ENCODE measurements at places on chromosomes 11 and 22.

DNA sequence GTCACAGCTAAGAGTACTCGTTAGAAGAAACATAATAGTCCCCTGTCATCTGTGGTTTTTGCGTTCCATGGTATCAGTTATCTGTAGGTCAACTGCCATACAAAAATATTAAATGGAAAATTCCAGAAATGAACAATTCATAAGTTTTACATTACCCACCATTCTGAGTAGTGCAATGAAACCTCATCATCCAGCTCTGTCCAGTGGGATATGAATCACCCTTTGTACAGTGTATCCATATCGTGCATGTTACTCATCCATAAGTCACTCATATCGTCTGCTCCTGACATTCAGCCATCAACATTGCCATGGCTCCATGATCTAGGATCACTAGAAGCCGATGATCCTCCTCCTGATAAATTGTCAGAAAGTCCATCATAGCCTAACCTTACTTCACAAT is 174.9 kb upstream of the C11orf87 start:
- no peak for DNase-seq

DNA sequence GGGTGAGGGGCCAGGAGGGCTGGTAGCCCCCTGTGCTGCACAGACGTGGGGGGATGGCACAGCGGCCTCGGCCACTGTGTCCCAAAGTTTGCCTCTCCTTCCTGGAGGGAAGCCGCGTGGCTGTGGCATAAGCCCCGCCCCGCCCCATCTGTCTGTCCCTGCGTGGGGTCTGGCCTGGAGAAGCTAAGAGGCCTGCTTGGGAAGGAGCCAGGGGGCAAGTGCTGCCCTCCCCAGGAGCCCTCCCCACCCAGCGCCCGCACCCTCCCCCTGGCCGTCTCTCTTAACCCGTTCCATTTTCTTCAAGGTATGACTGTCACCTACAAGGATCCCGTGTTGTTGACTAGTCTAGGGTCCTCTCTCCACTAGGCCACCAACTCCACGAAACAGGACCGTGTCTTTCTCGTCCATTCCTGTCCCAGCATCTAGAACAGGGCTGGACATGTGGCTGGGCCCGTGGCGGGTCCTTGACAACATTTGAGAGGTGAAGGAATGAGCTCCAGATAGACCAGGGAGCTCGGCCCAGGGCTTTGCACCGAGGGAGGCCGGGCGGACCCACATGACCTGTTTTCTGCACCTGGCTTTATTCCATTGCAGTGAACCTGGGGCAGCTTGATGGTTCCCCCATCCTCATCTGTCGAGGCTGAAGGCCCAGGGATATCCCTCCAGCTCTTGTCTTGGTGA is 428.0 kb downstream of the TBC1D22A start:
- DNase-seq, result peak; percentile 9

GRCh38 chr11:33016654-33017053 is 976 bp downstream of the DEPDC7 start:
- no peak for DNase-seq

GRCh38 chr11:4578624-4579023 is 2.9 kb upstream of the OR52I2 start:
- DNase-seq, result no peak

DNA sequence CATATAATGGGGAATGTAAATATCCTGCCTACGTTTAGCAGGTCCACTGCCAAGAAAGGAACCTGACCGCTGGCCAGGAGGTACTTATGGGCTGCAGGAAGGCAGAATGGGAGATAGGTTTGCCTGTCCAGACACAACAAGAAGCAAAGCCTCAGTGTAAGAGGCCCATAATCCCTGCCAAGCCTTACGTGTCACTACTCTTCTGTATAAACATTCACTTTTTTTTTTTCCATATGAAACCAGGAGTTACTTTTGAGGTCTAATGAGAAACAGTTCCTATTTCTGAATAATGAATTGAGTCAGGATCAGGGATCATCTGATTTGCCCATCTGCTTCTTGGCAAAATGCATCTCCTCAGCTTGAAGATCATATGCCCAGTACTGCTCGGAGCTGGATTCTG is 230.2 kb downstream of the NTM start:
- no peak for DNase-seq

DNA sequence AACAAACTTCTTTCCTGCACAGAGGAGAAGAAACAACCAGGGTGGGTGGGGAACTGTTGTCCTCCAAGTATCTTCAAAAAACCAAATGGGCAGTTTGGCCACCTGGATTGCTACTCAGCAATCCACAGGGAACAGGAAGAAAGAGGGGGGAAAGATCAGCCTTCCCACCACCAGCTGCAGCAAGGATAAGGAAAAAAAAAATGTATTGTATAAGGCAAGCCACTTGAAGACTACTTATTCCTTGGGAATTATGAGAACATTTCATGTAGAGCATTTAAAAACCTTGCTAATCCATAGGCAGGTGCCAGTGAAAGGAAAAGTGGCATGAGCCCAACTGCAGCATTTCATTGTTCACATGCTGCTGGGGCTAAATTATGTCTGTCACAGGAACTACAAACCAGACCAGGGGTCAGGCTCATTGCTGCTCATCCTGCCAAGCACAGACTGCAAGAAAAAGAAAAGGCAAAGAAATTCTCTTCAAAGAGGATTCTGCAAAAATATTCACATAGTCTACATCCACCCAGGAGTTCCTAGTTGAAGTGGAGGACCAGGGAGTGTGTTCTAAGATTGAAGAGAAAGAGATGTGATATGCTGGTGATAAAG is 2.2 kb downstream of the RAB30 start:
- no peak for DNase-seq

- no peak for DNase-seq
Measured at GRCh38 chr11:105673089-105673488, 63.2 kb downstream of the GRIA4 start.

- no peak for DNase-seq
Measured at GRCh38 chr11:110128161-110128560, 35.0 kb downstream of the ZC3H12C start.

DNA sequence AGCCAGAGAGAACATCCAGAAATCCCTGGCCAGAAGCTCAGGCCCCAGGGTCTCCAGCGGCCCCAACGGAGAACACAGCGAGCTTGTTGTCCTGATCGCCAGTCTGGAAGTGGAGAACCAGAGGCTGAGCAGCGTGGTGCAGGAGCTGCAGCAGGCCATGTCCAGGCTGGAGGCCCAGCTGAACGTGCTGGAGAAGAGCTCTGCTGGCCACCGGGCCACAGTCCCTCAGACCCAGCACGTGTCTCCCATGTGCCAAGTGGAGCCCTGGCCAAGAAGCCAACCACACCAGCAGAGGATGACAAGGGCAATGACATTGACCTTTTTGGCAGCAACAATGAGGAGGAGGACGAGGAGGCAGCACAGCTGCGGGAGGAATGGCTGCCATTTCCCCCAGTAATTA is 20.6 kb upstream of the SCGB1D1 start:
- DNase-seq, result no peak

DNA sequence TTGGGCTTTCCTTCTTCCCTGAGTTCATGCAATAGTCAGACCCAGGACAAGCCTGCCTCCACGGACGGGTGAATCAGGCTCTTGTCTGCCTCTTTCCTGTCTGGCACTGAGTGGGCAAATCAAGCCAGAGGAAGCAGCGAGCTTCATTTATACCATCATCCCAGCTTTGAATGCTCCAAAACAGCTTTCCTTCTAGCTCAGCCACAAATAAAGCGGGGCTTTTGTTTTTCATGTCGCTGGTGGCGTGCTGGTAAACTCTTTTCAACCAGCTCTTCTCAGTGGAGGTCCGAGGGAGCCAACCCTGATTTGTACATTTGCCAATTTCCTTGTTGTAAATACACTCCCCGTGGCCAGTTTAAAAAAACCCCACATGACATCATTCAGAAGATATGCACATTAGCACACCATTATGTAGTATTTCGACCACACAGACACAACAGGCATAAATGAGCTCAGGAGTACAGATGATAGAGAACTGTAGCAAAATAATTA is 8.6 kb downstream of the C11orf91 start:
- DNase-seq, result no peak

GRCh38 chr22:26735019-26735409 is 77.6 kb downstream of the MIAT start:
- no peak for DNase-seq

DNA sequence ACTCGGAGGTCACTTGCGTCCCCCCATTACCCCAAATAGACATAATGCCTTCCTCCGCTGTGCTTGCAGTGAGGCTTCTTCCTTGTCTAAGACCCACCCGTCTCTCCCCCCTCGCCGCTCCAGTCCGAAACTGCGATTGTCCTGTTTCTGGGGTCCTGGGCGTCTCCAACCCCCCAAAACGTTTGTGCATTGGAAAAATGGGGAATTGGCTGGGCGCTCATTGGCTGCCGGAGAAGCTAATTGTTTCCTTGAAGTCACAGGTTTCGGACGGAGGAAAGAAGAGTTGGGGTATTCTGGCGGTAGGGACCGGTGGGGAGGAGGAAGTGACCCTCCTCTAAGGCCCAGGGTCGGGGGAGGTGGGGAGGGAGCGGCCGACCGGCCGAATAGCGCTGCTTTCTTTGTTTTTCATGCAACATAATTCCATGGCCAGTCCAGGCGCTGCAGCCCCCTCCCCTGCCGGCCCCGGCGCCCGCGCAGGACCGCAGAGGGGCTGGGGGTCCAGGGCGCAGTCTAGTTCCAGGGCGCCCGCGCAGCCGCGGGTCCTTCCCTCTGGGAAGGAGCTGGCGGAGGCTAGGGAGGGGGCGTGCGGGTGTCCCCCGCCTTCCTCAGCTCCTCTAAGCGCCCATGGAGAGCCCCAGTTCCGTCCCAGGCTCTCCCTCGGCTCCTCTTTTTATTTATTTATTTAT is 12.7 kb upstream of the CPT1A start:
- DNase-seq, result no peak

GRCh38 chr22:35446365-35446764 is 46.4 kb downstream of the MCM5 start:
- no peak for DNase-seq

DNA sequence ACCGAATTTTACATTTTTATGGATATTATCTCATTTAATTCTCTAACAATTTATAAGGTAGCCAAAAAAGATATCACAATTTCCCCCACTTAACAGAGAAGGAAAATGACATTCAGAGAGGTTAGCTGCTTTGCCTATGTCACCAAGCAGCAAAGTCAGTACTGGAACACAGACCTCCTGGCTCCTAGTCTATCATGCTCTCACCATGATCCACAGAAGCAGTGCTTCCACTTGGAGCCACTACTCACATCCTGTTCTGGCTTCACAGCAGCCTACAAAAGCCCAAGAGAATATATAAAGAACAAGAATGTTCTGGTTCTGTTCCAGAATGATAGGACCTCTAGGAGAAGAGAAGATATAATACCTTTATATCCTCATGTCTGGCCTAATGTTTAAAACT is 59.5 kb upstream of the SCUBE2 start:
- no peak for DNase-seq

- DNase-seq, result no peak
Measured at GRCh38 chr22:42945736-42946135, 69.2 kb downstream of the PACSIN2 start.

GRCh38 chr11:123000721-123001120 is 19.1 kb upstream of the BSX start:
- no peak for DNase-seq

DNA sequence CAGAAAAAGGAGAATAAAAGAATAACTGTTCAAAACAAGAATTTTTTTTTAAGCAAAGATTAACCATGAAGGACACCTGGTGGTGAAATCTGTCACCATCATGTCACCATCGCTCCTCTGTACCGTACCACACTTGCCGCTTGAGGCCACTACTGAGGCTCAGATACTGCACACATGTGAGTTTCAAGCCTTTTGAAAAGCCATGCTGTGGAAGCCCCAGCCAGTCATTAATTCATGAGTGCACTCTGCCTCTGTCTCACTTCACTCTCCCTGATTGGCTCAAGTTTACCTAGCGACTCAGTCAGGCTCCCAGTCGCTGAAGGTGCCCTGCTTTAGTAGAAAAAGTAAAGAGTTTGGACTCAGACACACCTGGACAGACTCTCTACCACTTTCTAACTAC is 6.6 kb upstream of the MS4A12 start:
- DNase-seq, result no peak

DNA sequence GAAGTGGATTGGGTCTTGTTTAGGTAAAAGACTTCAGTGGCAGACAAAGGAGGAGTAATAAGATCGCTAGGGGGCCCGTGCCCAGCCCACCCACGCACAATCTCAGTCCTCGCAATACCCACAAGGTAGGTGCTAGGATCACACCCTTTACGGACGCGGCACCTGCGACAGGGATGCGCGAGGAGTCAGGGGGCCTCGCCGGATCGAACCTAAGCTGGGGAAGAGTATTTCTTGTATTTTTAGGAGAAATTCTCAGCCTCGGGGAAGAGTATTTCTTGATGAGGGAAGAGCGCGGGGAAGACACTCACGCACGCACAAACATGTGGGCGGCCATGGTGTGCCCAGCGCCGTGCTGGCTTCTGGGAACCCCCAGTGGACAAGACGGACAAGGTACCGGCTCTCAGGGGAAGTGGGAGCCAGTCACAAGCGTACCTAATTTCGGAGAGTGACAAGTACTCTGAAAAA is 745 bp upstream of the FAM118A start:
- DNase-seq, result no peak

- no peak for DNase-seq
Measured at GRCh38 chr11:91946397-91946951, 278.1 kb upstream of the FAT3 start.

DNA sequence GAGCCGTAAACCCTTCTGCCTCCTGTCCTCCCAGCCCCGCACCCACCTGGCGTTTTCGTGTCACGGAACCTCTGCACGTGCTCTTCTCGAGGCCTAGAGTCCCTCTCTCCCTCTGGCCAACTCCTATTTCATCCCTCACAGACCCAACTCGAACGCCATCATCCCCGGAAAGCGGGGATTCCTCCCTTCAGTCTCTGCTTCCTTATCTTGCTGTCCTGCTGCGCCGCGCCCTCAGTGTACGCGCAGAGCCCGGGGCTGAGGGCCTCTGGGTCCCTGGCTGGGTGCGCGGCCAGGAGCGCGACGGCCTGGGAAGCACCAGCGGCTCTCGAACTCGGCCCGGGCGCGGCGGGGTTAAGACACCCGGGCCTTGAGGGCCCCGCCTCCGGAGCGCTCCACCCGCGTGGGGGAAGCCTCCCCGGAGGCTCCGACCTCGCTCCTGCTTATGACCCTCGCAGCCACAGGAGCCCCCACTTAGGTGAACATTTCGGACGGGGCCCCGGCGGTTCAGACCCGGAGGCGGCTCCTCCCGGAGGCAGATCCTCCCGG is 398 bp upstream of the ATG16L2 start:
- DNase-seq, result peak; percentile 98

DNA sequence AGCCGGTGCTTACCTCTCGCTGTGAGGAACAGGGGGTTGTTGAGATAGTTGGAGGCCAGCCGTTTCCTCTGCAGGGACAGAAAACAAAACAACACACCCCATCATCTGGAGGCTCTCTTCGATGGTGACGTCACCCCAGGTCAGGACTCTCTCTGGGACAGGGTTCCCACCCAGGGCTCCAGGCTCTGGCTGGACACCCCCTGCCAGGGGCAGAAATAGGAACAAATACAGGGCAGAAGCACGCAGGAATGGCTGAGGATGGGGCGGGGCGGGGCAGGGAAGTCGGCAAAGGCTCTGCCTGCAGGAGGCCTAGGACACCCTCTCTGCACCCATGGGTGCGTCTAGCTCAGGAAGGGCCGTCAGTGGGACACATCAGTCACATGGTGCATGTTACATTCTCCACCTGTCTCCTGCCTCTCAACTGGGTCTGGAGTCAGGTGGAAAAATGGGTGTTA is 118.5 kb downstream of the PHF21B start:
- no peak for DNase-seq
